ENCODE measurements at places on chromosomes 12 and 14.

GRCh38 chr12:90428881-90429280 is 526.1 kb downstream of the CCER1 start:
- H3K36me3 ChIP-seq, result 0 out of 2 replicates have a peak, but pooled peaks cover 3% of the 10 kb centered on the region
- 0 out of 2 replicates have a peak, but pooled peaks cover 4% of the 10 kb centered on the region for H3K4me1 ChIP-seq
- no peaks in the 10 kb centered on the region for H3K27me3 ChIP-seq
- DNase-seq, result no peak
- H3K27ac ChIP-seq, result no peak overlapping the region
- no peak overlapping the region for H3K4me3 ChIP-seq

- DNase-seq, result peak; percentile 51
- no peaks in the 10 kb centered on the region for H3K36me3 ChIP-seq
- no peak overlapping the region for H3K27ac ChIP-seq
- 0 out of 2 replicates have a peak overlapping the region, but pooled peaks have one; percentile 12 for H3K4me3 ChIP-seq
- no peaks in the 10 kb centered on the region for H3K27me3 ChIP-seq
- H3K4me1 ChIP-seq, result peaks cover 15% of the 10 kb centered on the region
These were observed 22.3 kb upstream of the HECTD1 start for GRCh38 chr14:31229638-31230572.

DNA sequence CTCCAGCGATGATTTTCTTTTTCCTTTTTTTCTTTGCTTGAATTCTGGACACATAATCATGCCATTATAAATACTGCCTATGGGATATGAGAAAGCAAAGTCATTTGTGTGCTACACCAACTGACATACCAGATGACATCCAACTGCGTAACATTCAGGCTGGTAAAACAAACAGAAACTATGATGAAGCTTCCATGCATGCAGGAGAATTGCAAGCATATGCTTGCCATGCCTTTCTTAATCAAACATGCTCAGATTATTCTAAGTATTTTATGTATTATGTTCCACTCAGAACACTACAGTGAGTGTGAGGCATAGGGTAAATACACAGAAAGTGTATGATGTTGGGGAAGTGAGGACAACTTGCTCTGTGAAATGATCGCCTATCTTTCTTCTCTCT is 97.4 kb downstream of the C12orf50 start:
- no peak overlapping the region for H3K27ac ChIP-seq
- DNase-seq, result no peak
- no peak overlapping the region for H3K4me3 ChIP-seq
- H3K27me3 ChIP-seq, result no peaks in the 10 kb centered on the region
- H3K36me3 ChIP-seq, result no peaks in the 10 kb centered on the region
- H3K4me1 ChIP-seq, result no peaks in the 10 kb centered on the region

DNA sequence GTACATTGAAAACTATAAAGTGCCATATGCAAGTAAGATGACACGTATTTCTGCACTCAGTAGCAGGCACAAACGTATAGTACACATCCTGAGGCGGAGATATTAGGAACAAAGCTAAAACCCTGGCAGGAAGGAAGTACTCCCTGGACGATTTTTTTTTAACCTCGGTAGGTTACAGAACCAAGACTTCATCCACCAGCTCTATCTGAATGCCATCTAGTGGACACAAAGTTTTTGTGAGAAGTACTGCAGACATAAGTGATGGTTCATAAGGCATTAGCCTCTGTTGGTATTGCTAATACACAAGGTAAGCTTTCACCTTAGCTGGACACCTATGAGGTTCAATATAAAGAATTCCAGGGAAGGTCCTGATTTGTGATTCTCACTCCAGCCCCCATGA is 83.0 kb upstream of the CCDC196 start:
- H3K36me3 ChIP-seq, result no peaks in the 10 kb centered on the region
- H3K4me3 ChIP-seq, result no peak overlapping the region
- no peaks in the 10 kb centered on the region for H3K4me1 ChIP-seq
- DNase-seq, result peak; percentile 52
- no peaks in the 10 kb centered on the region for H3K27me3 ChIP-seq
